ENCODE measurements at places on chromosomes 11 and 22.

- no peak for DNase-seq
Observed at GRCh38 chr11:1640076-1640946, 10.7 kb downstream of the KRTAP5-5 start.

DNA sequence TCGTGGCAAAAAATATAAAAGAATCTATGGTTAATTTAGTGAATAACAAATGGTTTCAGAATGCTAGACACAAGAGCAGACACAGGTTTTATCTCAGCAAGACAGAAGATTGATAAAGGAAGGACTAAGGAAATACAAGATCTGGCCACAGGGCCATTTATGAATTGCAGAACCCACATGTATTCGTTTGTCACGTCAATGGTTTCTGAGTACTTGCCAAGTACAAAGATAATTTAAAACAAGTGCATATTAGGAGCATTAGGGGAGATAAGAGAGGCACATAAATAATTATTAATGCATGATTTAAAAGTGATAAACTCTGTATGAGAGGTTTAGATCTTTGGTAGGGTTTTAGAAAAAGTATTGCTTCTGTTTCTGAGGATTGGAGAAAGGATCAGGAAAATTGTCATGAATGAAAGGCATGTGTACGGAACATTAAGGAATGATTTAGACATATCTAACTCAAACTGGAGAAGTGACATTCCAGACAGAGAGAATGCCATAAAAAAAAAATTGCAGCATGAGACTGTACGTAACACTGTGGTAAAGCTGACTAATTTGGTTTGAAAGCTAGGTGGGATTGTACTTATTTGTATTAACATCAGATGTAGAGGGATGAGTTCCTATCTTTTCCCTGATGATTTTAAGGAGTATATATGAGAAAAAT, 727.1 kb downstream of the NELL1 start:
- no peak for DNase-seq

GRCh38 chr22:23230348-23231068, 50.2 kb downstream of the BCR start:
- DNase-seq, result no peak

- no peak for DNase-seq
Observed at GRCh38 chr22:26124991-26125725, 44.1 kb upstream of the SEZ6L start.

GRCh38 chr11:69018924-69019323, 5.9 kb upstream of the MRGPRF start:
- DNase-seq, result no peak

DNA sequence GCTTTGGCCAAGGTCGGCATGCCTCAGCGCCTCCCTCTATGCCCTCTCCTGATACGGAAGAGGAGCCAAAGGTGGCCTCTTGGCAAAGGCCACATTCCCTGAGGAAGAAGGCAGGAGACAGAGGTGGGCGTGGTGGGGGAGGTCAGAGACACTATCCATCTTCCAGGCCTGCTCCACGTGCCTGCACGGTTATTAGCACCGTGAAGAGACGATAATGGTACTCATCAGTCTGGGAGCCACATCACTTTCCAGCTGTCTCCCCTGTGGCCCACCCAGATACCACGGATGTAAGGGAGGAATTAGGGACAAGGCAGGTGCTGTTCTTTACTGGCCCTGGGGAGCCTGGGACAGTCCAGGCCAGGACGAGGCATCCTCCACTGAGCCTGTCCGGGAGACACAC, 354.3 kb downstream of the MN1 start:
- no peak for DNase-seq

DNA sequence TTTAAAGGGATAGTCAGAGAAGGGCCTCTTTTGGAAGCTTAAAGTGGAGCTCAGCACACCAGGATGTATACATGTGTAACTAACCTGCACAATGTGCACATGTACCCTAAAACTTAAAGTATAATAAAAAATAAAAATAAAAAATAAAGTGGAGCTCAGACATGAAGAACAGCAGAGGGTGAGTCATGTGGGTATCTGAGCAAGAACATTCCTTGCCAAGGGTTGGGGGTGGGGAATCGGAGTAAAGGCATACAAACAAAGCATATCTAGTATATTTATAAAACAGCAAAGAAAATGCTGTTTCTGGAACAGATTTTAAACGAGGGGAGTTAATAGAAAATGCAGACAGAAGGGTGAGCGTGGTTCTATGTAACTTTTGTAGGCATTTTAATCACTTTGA, 562.6 kb upstream of the ANO3 start:
- DNase-seq, result no peak

DNA sequence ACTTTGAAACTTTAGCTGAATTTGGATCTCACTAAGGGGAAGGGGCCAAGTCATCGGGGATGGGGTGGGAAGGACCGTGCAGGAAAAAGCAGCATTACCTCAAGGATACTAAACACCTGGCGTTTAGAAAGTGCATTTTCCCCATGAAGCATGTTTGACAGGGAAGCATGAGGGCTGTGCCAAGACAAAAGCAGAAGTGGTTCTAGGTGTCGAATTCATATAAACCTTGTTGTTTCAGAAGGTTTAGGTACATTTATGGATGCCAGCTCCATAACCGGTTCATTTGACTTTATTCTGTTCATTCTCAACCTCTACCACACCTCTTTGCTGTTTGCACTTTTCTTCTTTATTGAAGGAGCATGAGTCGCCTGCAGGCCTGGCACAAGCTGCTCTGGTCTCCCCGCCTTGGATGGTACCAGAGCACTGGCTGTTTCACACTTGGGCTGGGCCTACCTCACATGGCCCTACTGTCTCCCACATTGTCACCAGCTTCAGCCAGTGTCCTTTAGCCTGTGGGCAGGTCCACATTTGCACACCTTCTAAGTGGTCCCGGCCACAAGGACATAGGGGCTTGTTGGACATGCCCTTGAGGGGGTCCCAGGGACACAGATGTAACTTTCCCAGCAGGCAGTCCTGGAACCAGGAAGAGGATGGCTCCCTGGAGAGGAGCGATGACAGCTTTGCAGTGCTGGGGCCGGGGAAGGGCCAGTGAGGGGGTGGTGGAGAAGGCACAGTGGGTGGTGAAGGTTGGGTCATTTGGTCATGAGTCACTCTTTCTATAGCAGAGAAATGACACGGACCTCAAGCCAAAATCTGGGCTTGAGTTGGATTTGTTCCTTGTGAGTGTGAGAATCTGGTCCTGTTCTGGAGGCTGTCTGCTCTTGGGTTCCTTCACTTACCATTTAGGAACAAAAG, 3.2 kb upstream of the ST14 start:
- DNase-seq, result no peak

DNA sequence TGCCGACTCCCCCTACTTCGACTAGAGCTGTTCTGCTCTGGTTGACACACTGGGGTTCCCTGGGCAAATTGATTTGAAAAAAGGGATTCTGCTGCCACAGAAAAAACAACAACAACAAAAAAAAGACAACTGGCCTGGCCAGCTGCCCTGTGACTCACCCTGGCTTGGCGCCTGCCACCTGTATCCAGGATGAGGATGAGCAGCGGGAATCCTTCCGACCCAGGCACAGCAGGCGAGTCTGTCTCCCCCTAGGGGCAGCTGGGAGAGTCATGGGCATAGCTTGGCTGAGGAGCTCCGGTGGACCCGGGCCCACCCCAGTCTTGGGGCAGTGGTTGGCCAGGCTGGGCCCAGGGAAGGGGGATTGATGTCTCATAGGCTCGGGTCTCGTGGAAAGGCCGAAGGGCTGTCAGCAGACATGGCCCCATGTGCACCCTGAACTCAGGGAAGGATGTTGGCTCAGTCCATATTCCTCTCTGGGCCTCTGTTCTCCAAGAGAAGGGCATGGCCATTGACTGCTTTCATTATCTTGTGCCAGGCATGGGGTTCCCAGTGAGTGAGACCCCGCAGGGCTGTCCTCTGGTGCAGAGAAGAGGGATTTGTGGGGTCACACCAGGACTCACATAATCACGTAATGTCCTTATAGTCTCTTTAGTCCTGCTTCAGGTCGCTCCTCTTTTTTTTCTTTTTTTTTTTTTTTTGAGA, 10.4 kb upstream of the SUN2 start:
- DNase-seq, result no peak

DNA sequence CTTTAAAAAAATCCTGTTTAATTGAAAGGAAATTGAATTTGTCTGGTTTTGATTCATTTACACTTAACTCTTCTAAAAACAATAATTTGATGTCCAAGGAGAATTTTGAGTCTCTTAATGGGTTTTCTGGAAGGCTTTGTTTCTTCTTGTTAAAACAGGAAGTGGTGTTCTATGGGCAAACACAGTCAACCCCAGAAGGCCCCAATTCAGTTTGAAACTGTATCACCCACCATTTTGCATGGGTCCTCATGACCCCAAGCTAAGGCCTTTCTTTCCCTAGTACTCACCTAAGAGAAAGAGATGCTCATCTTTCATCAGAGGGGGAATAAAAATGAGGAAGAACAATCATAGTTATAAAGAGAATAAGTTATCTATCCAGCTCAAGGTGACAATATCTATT, 10.6 kb downstream of the FLI1 start:
- DNase-seq, result no peak

GRCh38 chr22:30041475-30041874, 38.8 kb upstream of the HORMAD2 start:
- no peak for DNase-seq

DNA sequence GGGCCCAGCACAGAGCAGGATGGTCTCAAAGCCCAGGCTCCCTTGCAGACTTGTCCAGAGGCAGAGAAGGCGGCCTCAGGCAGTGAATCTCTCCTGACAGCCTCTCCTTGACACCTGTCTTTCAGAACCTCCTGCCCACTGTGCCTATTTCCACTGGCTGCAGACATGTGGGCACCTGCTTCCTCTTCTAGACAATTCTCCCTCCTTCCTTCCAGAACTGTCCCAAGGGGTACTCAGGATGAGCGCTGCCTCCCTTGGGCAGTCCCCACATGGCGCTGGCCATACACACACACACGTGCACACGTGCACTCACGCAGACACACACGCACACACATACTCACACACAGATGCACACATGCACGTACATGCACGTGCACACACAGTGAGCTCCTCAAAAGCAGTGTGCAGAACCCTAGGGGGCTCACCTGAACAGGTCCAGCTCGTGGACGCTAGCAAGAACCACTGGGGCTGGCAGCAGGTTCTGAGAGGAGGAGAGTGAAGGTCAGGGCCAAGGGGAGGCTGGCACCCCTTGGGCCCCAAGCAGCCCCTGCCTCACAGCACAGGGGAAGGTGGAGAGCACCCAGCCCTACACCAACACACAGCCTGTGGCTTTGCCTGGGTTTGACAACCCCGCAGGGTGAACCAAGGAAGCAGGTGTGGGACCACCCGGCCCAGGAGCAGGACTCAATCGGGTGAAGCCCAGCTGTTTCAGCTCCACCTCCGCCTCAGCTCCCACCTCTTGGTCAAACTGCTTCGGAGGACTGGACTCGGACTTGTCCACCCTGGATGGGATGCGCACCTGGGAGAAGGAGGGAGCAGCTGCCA, 8.1 kb upstream of the PLXNB2 start:
- no peak for DNase-seq

- no peak for DNase-seq
Observed at GRCh38 chr11:45730014-45730413, 64.6 kb upstream of the CHST1 start.

DNA sequence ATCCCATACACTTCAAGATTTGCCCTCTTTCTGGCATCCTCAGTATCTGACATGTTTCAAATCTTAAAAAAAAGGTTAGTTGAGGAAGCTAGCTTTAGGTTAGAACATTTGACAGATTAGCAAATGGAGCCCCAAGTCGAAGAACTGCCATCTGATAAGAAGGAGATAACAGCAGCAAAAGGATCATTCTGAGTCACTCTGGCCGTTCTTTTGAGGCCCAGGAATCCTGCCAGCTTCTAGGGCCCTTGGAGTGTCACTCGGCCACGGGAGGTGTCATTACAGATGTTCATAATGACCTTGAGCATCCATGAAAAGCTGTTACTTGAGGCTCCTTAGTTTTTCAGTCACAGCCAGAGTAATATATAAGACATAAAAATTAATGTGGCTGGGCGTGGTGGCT, 132.1 kb upstream of the RASSF10 start:
- DNase-seq, result no peak

- DNase-seq, result no peak
Observed at GRCh38 chr11:115334932-115335788, 169.1 kb downstream of the CADM1 start.

DNA sequence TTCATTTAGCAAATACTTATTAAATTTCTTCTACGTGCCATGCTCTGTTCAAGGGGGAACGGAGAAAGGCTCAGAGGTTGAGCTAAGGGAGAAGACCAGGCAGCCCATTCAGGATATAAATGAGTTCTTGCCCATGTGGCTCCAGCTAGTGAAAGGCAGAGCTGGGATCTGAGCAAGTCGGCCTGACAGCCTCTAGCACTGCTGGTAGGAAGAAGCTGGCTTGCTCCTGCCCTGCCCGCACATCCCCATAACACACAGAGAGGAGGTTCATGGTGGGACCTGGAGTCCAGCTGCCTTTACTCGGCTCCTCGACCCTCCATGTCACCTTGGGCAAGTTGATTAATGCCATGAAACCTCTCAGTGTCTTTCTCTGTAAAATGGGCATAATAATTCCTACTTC, 2.0 kb downstream of the SLC15A3 start:
- DNase-seq, result no peak

DNA sequence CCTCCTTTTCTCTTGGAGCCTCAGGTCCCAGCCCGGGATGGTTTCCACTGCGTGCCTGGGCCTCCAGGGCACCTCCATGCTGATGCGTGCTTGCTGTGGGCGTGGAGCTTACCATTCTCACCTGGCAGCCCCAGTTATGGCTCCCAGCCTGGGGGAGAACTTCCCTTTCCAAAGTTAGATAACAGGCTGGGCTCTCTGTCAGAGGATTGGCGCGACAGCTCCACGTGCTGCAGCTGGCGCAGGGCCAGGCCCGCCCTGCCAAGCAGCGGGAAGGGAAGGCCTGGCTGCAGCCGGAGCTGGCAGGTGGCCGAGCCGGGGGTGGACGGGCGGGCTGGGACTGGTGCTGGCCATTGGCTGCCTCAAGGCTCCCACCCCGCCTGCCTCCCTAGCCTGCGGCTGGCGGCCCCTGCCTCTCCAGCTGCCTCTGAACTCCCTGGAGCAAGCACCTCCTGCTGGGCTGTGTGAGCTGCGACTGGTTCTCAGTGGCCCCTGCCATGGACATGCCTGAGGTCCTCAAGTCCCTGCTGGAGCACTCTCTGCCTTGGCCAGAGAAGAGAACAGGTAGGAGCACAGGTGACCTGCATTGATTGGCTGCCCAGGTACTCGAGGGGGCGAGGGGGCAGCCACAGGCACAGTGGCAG, 14.6 kb upstream of the TEF start:
- DNase-seq, result no peak

DNA sequence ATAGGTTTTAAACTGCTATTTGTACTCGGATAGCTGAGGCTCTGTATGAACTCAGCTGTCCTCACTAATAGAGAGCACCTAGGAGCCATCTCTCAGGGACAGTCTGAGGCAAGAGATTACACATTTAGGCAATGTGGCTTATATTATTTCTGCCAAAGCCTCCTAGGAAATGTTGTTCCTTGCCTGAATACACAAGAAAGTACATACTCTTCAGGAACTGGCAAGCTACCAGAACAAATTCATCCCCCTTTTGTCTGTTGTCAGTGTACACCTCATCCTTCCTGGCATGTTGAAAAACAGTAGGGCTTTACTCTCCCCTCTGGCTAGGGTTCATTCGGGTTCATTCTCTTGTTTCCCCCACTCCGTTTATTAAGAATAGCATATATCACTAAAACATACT, 615.9 kb upstream of the FAT3 start:
- no peak for DNase-seq

GRCh38 chr11:27076121-27076589, 35.5 kb downstream of the BBOX1 start:
- DNase-seq, result no peak
